ENCODE measurements at places on chromosomes 7 and 10. TPM values are rescaled to one million over a fixed set of nuclear protein-coding genes. Genes with fewer than 3 reads are reported as not detected.

- DNase-seq, result no peak
- no peaks in the 10 kb centered on the region for H3K4me1 ChIP-seq
- H3K36me3 ChIP-seq, result no peaks in the 10 kb centered on the region
- no peak overlapping the region for H3K4me3 ChIP-seq
- H3K27ac ChIP-seq, result no peak overlapping the region
These were observed 372.4 kb upstream of the VWC2 start for GRCh38 chr7:49400891-49401550.

DNA sequence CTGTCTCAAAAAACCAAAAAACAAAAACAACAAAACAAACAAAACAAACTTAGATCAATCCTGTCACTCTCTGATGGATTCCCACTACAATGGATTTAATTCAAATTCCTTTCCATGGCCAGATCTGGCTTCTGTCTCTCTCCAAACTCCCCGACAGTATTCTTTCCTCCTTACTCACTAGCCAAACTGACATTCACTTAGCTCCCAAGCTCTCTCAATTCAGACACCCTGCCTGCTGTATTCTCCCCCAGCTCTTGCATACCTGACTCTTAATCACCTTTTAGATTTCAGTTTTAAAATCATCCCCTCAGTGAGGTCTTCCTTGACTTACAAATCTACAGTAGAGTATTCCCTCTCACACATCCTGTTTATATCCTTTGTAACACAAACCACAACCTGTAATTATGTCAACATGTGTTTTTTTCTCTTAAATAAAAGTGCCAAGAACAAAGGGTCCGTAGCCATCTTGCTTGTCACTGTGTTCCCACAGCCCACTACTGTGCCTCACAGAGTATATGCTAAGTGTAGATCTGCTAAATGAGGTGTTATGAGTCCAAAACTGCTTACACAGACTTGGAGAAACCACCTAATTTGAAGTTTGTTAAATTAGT is 14.4 kb downstream of the HERPUD2 start:
- peaks cover 18% of the 10 kb centered on the region for H3K4me1 ChIP-seq
- no peaks in the 10 kb centered on the region for H3K36me3 ChIP-seq
- DNase-seq, result no peak

DNA sequence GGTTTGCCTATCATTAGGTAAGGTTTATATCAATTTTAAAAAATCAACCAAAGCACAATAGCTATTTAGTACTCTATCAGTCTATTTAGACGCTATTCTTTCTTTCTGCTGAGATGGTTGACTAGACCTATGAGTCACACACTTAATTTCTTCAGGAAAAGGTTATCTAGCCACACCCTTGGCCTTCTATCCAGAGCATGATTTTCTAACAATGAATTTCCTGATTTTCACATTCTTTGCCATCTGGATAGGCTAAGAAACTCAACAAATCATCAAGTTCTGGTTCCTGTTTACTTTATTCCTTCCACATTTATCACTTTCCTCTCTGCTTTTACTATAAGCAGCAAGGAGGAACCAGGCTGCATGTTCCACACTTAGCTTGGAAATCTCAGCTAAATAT is 8.1 kb downstream of the PRPS1L1 start:
- peaks cover 9% of the 10 kb centered on the region for H3K4me1 ChIP-seq
- no peaks in the 10 kb centered on the region for H3K27me3 ChIP-seq
- no peaks in the 10 kb centered on the region for H3K36me3 ChIP-seq
- H3K4me3 ChIP-seq, result no peak overlapping the region
- DNase-seq, result no peak

- H3K36me3 ChIP-seq, result no peaks in the 10 kb centered on the region
- peaks cover 5% of the 10 kb centered on the region for H3K27me3 ChIP-seq
- H3K4me3 ChIP-seq, result no peak overlapping the region
- no peak overlapping the region for H3K27ac ChIP-seq
These were observed 141.4 kb upstream of the PRKCQ start for GRCh38 chr10:6721480-6721879.

- no peak overlapping the region for H3K27ac ChIP-seq
- H3K36me3 ChIP-seq, result peaks cover 39% of the 10 kb centered on the region
- DNase-seq, result no peak
- H3K4me1 ChIP-seq, result no peaks in the 10 kb centered on the region
- no peak overlapping the region for H3K4me3 ChIP-seq
- no peaks in the 10 kb centered on the region for H3K27me3 ChIP-seq
These were observed 16.8 kb upstream of the GPR15LG start for GRCh38 chr10:84156768-84157167.

DNA sequence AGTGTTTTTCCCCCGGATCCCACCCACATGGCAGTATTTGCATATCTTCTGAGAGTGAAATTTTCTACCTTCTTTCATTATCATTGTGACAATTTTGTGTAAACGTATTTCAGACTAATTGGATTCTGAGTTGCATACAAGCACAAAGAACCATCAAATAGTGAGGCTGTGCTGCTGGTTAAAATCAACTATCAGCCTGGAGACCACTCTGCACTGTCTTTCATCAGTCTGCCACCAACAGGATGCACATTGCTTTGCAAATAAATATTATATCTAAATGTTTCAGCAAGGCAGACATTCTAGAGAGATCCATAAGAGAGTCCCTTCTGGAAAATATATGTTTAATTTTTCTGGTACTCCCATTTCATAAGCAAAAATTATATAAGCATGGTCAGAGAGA is 851.8 kb downstream of the XPNPEP1 start:
- H3K4me1 ChIP-seq, result no peaks in the 10 kb centered on the region
- H3K27me3 ChIP-seq, result no peaks in the 10 kb centered on the region
- no peak overlapping the region for H3K27ac ChIP-seq

- no peaks in the 10 kb centered on the region for H3K36me3 ChIP-seq
- no peaks in the 10 kb centered on the region for H3K27me3 ChIP-seq
- H3K27ac ChIP-seq, result no peak overlapping the region
- H3K4me1 ChIP-seq, result peaks cover 9% of the 10 kb centered on the region
- no peak overlapping the region for H3K4me3 ChIP-seq
- no peak for DNase-seq
These were observed 48.6 kb downstream of the MALSU1 start for GRCh38 chr7:23347682-23348180.

DNA sequence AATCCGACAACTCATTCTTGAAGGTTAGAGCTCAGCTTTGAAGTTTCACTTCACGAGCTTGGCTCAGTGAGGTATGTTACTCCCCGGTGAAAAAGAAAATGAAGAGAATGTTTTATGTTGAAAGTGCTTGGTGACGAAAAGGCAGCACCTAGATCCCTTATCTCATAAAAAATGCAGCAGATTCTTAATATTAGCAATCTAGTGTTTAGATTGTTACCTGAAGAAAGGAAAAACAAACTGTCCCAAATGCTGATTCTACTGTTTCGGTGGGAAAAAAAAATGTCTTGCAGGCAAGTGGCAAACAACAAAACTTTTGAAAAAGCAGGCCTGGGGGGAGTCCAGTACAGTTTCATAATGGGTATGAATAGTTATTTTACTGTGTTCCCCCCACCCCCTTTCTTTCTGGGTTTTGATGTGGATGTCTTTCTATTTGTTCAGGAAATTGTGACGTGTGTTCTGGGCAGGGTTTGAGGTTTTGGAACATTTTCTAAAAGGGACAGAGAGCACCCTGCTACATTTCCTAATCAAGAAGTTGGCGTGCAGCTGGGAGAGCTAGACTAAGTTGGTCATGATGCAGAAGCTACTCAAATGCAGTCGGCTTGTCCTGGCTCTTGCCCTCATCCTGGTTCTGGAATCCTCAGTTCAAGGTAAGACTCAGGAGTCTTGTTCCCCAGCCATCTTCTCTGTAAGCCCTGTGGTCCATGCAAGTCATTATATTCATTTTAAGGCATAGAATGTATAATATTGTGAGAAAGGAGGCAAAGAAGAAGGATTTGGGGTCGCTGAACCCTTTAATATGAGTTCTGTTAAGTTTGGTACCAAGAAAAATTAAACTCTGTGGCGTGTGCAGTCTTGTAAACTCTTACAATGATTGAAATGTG is at the start of gene SRGN:
Gene SRGN, plus strand, starts transcription at position 514 of the 881 bp plus-strand sequence. Its CDS starts 55 bp downstream, at position 569.
- H3K27me3 ChIP-seq, result no peaks in the 10 kb centered on the region
- peak within 1 kb of the TSS; percentile 89 for H3K27ac ChIP-seq
- DNase-seq, result peak; percentile 57
- peaks cover 45% of the 10 kb centered on the region for H3K4me1 ChIP-seq
- H3K36me3 ChIP-seq, result no peaks in the 10 kb centered on the region

DNA sequence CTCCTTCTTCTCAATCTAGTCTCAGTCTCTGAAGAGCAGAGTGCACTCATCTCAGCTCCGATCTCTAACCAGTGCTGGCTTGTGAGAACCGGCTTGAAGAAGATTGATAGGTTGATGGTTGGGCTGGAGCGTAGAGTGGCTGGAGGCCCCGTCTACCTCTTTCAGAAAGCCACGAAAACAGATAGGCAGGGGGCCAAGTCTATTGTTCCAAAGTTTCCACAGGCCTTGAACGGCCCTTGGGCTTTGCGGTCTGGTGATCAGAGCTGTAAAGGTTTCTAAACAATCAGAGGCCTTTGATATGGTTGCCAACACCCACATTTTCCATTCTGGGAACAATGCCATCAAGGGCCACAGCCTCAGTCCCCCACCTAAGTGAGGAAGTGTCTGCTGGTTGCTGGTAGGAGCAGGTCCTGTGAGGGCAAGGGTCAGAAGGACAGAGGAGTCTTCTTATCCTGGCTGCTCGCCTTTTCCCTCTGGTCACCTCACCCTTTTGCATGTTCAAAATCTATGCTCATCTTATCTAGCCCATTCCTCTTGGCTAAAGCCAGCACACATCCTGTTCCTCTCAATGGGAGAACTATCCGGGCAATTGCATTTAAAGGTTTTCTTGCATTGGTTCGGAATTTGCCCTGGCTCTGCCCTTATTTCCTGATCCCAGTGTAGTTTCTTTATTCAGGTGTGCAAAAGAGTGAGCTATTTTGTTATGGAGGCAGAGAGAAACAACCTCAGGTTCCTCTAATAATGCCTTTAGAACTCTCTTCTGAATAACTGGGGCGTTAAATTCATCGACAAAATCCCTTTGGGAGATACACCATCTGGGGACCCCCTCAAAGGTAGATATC is 70.3 kb upstream of the KMT2E start:
- no peaks in the 10 kb centered on the region for H3K36me3 ChIP-seq
- no peaks in the 10 kb centered on the region for H3K27me3 ChIP-seq
- H3K4me1 ChIP-seq, result peaks cover 51% of the 10 kb centered on the region
- peak; percentile 80 for DNase-seq

GRCh38 chr10:92239151-92239599 is 51.7 kb downstream of the CPEB3 start:
- no peak for DNase-seq
- peaks cover 49% of the 10 kb centered on the region for H3K4me1 ChIP-seq
- peak overlapping the region; percentile 74 for H3K4me3 ChIP-seq

GRCh38 chr10:123573236-123574108 is 92.7 kb upstream of the GPR26 start:
- no peak overlapping the region for H3K4me3 ChIP-seq
- DNase-seq, result peak; percentile 67
- no peaks in the 10 kb centered on the region for H3K4me1 ChIP-seq
- peaks cover 40% of the 10 kb centered on the region for H3K27me3 ChIP-seq

DNA sequence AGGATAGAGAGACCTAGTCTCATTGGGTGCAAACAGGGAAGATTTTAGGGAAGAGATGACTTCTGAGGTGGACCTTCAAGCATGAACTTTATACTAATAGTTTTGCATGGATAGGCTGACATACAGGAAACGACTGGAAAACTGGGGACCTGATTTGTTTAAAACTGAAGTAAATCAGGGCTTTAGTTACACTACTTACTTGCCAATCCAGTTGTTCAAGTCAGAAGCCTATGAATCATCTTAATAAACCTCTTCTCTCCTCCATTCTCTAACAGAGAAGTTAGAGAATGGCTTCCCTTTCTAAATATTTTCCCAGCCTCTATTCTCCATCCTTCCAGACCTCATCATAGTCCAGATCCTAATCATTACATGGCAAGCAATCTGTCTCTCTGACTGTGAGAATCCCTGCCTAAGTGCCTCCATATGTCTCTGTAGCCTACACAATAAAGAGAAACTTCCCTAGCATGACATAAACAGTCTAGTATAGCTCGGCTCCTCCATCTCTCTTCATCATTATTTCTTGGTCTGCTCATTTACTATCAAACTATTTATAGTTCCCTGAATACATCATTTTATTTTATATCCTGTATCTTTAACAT is 55.8 kb downstream of the PRKG1 start:
- no peaks in the 10 kb centered on the region for H3K4me1 ChIP-seq
- H3K27ac ChIP-seq, result no peak overlapping the region
- no peak overlapping the region for H3K4me3 ChIP-seq
- H3K27me3 ChIP-seq, result no peaks in the 10 kb centered on the region

- no peaks in the 10 kb centered on the region for H3K4me1 ChIP-seq
- no peak overlapping the region for H3K27ac ChIP-seq
- no peak for DNase-seq
- peaks cover 7% of the 10 kb centered on the region for H3K27me3 ChIP-seq
- no peak overlapping the region for H3K4me3 ChIP-seq
- no peaks in the 10 kb centered on the region for H3K36me3 ChIP-seq
These were observed 308.1 kb downstream of the TCERG1L start for GRCh38 chr10:131003455-131003854.

GRCh38 chr7:44265728-44266127 is 59.7 kb downstream of the CAMK2B start:
- no peak overlapping the region for H3K27ac ChIP-seq
- H3K27me3 ChIP-seq, result peaks cover 20% of the 10 kb centered on the region
- no peaks in the 10 kb centered on the region for H3K4me1 ChIP-seq
- no peak for DNase-seq
- no peaks in the 10 kb centered on the region for H3K36me3 ChIP-seq
- no peak overlapping the region for H3K4me3 ChIP-seq

DNA sequence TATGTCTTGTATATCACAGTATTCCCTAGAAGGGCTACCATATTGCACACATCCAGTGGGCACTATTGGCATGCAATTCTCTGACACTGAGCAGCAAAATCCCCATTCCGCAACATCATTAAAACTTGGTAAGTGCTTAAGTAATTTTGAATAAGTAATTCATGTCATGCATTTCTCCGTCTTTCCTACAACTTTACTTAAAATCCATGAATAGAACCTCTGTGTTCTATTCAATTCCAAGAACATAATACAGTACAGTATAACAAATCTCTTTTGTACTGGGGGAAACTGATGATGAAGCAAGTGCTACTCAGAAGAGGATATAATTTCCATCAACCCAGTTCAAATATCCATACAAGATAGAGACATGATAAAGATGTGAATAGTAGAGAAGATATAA is 80.9 kb upstream of the SEMA3C start:
- no peaks in the 10 kb centered on the region for H3K27me3 ChIP-seq
- no peak overlapping the region for H3K27ac ChIP-seq
- no peaks in the 10 kb centered on the region for H3K4me1 ChIP-seq
- H3K4me3 ChIP-seq, result no peak overlapping the region
- no peaks in the 10 kb centered on the region for H3K36me3 ChIP-seq
- DNase-seq, result no peak

DNA sequence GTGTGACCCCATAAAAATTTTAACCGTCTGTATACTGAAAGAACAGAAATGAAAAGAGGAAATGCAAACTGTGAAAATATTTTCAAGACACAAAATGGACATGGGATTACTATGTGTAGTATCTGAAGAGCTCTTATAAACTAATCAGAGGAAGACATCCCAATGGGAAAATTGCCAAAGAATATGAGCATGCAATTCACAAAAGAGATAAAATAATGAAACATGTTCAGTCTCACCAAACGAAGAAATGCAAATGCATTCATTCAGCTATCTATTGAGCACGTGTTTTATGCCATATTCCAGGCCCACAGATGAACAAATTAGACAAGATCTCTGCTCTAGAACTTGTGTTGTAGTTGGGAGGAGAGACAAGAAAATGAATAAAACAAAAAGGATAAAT is 63.2 kb downstream of the NHLRC2 start:
- peaks cover 3% of the 10 kb centered on the region for H3K36me3 ChIP-seq
- peaks cover 13% of the 10 kb centered on the region for H3K4me1 ChIP-seq
- no peak for DNase-seq
- H3K4me3 ChIP-seq, result no peak overlapping the region
- no peaks in the 10 kb centered on the region for H3K27me3 ChIP-seq

MYPN gene
- total RNA-seq, result not detected

ELMO1 gene
- total RNA-seq, result 60.1 TPM

RPP30 gene
- total RNA-seq, result 28.2 TPM

TEX47 gene
- total RNA-seq, result not detected

TRPV6 gene
- total RNA-seq, result 0.21 TPM

SPDYE2 gene
- not detected for total RNA-seq

All from lower lobe of right lung (tissue), 2 donors.